ENCODE measurements at places on chromosomes 7 and 10. TPM values are rescaled to one million over a fixed set of nuclear protein-coding genes. Genes with fewer than 3 reads are reported as not detected.

CLRN3 gene
- 19.4 TPM for polyA plus RNA-seq

AGAP4 gene
- polyA plus RNA-seq, result 30.3 TPM

DNA sequence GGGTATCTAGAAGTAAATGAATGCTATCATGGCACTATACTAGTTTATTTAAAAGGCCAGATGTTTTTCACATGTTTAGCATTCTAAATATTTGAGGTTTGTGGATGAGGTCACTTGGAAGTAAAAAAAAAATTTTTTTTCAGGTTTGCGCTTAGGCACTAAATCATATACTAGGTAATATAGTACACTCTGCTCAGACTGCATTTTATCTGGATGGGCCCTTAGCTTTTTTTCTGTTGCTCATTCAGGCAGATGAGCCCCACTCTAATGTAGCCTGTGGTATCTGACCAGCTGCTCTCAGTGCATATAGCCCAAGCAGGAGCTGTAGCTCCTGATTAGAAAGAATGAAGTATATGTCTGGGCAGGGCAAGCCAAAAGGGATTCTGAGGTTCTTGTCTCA, 210.1 kb downstream of the AUTS2 start:
- no peak for DNase-seq

GRCh38 chr7:30927040-30927439, 15.4 kb downstream of the AQP1 start:
- DNase-seq, result no peak

GRCh38 chr10:131585761-131586160, 274.2 kb upstream of the TCERG1L start:
- no peak for DNase-seq

FAM20C gene
- polyA plus RNA-seq, result 66.1 TPM

- DNase-seq, result peak; percentile 25
Observed at GRCh38 chr10:51937308-51938140, 238.1 kb upstream of the CSTF2T start.

GRCh38 chr7:157963526-157963925, 624.1 kb downstream of the PTPRN2 start:
- no peak for DNase-seq

CYP2E1 gene
- 1.7 TPM for polyA plus RNA-seq

MRLN gene
- 0.19 TPM for polyA plus RNA-seq

- DNase-seq, result no peak
Observed at GRCh38 chr10:83995738-83996331, 143.5 kb upstream of the GHITM start.

GRCh38 chr7:154096-154799, 38.1 kb upstream of the FAM20C start:
- DNase-seq, result no peak

GRCh38 chr7:150003304-150003810, 129.6 kb downstream of the ATP6V0E2 start:
- no peak for DNase-seq

TBX20 gene
- polyA plus RNA-seq, result not detected

- no peak for DNase-seq
Observed at GRCh38 chr10:28294809-28295208, 8.1 kb downstream of the MPP7 start.

GRCh38 chr10:114714281-114714741, 56.2 kb upstream of the ABLIM1 start:
- peak; percentile 48 for DNase-seq

GRCh38 chr10:59611048-59611447, 98.6 kb downstream of the SLC16A9 start:
- no peak for DNase-seq

SPDYE2 gene
- polyA plus RNA-seq, result 4.5 TPM

INA gene
- polyA plus RNA-seq, result 1.1 TPM
